ENCODE measurements at places on chromosomes 2 and 18.
A peak's percentile ranks its signal among the peaks of the same experiment; 100 is the strongest.

GRCh38 chr2:38370664-38371063, 6.4 kb downstream of the ATL2 start:
- DNase-seq = no peak

GRCh38 chr18:3425030-3425429, 24.9 kb upstream of the TGIF1 start:
- no peak for DNase-seq

- DNase-seq = no peak
These were observed 8.4 kb upstream of the SATB2 start for GRCh38 chr2:199465988-199466691.

GRCh38 chr2:101516823-101517690, 42.1 kb upstream of the RFX8 start:
- DNase-seq = peak; percentile 94

DNA sequence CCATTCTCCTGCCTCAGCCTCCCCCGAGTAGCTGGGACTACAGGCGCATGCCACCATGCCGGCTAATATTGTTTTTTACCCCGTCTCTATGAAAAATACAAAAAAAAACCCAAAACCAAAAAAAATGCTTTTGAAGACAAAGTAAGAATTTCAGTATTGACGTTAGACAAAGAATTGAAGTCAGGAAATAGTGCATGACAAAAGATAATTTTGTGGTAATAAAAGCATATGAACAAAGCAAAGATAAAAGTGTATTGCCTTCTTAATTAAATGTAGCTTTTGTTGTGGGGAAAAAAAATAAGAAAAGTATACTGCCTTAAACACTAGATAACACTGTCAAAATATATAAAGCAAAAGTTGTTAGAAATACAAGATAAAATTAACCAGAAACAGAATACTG, 86.8 kb downstream of the ANKRD12 start:
- DNase-seq = no peak

DNA sequence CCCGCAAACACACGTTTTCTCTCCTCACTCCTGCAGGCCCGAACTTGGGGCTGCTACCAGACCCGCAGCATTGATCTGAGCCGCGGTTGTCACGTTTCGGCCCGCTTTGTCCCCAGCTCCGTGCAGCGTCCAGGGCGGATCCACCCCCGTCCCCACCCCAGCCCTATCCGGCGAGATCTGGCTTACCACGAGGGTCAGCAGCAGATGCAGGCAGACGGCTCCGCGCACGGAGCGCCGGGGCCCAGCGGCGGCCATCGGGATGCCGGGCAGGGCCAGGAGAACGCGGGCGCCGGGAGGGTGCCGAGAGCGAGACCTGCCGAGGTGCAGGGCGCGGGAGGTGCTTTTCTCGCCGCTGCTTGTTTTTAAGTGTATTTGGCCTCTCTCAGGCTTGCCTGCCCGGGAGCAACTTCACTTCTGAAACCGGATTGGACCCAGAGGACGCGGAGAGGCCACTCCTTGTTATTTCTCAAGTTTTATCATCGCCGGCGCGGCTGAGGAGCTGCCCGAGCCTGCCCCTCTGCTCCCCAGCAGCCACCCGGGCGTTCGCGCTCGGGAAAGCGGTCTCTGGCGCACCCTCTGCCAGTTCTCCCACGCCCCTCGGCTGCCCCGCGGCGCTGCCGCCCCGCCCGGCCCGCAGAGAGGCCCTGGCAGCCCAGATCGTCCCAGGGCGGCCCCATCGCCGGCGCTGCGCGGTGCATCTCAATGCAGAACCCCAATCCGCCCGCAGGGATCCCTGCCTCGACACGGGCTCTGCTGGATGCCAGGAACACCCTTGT, at the start of gene DSC3:
Gene DSC3 (minus strand): TSS at position 337 of the 776 bp plus-strand sequence. CDS start 82 bp downstream, at position 255.
- DNase-seq = no peak

- no peak for DNase-seq
These were observed 44.4 kb downstream of the G6PC2 start for GRCh38 chr2:168945508-168945907.

GRCh38 chr18:6484659-6485058, 69.9 kb upstream of the L3MBTL4 start:
- no peak for DNase-seq

- DNase-seq = no peak
These were observed 202.3 kb downstream of the SPP2 start for GRCh38 chr2:234252772-234253171.
